Activated CD8-positive, alpha-beta memory T cell treated with anti-CD3 and anti-CD28 coated beads for 24 hours (primary cell): ENCODE measurements at places on chromosomes 12 and 14.
A peak's percentile ranks its signal among the peaks of the same experiment; 100 is the strongest.

GRCh38 chr12:31867292-31867691 is 91.9 kb upstream of the RESF1 start:
- no peak for DNase-seq

DNA sequence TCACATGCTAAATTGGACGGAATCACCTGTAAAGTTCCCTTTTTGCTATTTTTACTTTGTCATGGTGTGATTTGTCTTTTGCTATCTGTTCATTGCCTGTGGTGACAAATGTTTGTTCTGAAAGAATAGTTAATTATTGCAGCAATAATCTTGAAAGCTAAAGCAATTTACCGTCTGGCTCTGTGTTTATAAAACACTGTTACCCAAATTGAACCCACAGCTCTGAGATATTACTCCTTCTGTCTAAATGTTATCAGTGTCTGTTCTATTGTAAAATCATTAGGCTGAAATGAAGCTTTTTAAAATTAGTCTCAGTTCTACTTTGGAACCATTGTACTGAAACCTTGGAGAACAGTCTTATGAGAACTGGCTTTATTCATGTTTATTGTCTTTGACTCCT is 42.5 kb downstream of the TMX1 start:
- no peak for DNase-seq

GRCh38 chr12:20415641-20416040 is 47.3 kb downstream of the PDE3A start:
- DNase-seq, result no peak

GRCh38 chr12:114851981-114852380 is 168.0 kb upstream of the TBX3 start:
- DNase-seq, result no peak

DNA sequence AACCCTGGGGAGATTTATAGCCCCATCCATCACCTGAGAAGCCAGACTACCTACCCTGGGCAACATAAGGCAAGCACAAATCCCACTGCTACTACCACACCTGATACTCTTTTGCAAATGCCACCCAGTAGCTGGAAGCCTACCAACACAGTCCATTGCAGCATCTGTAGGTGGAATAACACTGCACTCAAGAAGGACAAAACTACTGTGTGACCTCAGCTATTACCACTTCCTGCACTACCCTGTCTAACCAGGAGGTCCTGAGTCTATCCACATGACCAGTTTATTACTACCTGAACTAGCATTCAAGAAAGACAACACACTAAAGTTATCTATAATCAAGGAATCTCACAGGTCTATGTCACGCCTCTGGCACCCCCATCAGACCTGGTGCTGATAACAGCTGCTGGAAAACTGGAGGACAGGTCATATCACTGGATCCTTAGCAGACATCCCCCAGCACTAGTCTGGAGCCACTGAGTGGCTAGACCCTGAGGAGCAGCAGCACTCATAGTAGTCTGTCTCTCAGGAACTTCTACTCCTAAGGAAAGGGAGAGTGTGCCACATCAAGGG is 2.9 kb upstream of the CLEC1A start:
- DNase-seq, result no peak

DNA sequence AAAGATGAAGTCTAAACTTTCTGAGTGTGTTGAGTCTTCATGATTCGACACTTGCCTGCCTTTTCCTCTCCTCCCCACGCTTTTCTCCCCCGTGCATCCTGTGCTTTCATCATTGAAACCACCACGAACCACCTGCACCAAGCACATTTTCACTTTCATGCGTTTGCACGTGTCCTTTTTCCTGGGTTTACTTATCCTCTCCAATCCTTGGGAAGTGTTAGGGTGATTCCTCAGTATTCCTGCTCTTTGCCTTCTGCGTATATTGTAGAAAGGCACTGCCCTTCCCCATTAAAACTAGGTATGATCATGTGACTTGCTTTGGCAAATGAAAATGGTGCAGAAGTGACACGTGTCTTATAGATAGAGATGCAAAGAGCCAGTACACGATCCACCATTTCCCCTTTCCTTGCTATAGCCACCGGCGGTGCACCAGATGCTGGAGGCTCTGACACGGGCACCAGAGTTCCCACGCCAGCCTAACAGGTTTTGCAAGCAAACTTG is 106.6 kb downstream of the BRMS1L start:
- DNase-seq, result peak; percentile 73

- no peak for DNase-seq
Measured at GRCh38 chr12:124648710-124649384, 81.4 kb upstream of the NCOR2 start.

GRCh38 chr12:116867523-116867922 is 13.7 kb downstream of the HRK start:
- DNase-seq, result no peak

- no peak for DNase-seq
Measured at GRCh38 chr12:76922866-76923265, 44.0 kb upstream of the CSRP2 start.

DNA sequence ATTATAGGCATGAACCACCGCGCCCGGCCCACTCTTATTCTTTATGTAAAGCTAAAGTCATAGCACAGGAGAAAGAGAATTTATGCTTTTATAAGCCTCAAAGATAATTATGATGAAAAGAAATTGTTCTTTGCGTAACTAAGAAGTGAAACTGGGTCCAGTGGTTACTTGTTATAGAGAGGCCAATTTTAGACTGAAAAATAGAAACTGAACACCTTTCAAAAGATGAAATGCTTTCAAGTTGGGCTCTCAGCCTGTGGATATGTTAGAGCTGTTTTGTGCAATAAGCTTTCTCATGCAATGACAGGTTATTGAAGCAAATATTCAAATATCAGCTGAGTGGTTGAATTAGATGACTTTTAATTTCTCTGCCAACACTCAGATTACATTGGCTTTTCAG is 7.9 kb downstream of the TMEM253 start:
- DNase-seq, result no peak

- DNase-seq, result no peak
Measured at GRCh38 chr12:52813885-52814709, at the start of gene KRT4. Gene KRT4, minus strand, starts transcription at chr12:52814116. Its CDS starts 58 bp downstream, at chr12:52814058.

DNA sequence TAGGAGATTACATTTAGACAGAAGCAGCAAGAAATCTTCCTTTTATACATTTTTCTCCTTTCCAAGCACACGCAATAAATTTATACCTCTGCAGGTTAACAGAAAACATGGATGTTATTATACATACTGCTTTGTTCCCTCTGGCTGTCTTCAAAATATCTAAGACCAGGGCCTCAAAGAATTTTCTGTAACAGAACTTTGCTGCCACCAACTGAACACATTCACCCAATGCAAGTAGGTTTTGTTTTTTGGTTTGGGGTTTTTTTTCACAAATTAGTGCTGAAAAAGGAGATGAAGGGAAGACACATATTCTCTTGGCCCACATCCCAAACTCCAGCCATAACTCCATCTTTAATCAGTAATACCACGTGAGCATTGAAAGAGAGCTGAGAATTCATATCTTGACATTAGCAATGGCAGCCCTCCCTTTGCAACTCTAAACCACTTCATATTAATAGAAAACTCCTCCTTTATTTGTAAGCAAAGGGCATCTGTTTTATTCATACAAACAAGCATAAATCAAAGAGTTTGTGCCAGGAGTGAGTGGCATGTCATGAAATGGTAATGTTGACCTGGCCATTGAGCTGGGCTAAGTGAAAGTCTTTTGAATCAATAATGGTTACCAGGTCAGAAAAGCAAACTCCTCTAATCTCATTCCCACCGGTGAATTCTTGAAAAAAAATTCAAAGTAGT is 150.8 kb upstream of the FSCB start:
- no peak for DNase-seq

DNA sequence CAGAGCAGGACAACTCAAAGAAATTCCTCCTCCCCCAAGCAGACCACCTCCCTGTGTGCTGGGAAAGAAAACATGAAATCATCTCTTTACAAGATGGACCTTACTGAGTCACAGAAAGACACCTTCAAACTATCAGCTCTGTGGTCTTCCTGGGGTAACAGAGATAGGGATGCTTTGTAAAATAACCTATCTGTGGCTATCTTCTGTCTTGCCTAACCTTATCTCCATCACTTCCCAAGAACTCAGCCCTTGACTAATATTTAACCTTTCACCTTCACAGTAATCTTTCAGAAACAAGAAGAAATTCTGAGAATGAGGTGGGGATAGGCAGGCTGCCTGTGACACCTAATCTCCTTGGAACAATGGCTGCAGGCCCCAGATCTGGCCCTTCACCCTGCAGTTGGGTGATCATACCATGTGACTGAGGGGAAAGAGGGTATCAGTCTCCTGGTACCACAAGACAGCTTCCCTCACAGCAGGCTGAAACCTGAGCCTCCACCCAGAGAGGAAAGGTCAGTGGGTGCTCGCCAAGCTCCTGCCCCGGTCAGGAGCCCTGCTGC is 27.4 kb upstream of the CEBPE start:
- DNase-seq, result no peak

DNA sequence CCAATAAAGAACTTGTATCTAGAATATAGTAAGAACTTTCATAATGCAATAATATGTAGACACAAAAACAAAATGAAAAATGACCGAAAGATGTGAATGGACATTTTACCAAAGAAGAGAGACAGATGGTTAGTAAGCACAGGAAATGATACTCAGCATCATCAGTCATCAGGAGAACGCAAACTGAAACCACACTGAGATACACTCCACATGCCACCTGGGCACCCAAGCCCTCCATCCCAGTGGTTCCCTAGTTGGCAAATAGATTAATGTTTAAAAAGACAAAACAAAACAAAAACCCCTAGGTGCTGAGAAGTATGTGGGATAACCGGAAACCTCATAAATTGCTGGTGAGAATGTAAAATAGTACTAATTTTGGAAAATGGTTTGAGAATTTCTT is 26.8 kb upstream of the VPS33A start:
- no peak for DNase-seq

DNA sequence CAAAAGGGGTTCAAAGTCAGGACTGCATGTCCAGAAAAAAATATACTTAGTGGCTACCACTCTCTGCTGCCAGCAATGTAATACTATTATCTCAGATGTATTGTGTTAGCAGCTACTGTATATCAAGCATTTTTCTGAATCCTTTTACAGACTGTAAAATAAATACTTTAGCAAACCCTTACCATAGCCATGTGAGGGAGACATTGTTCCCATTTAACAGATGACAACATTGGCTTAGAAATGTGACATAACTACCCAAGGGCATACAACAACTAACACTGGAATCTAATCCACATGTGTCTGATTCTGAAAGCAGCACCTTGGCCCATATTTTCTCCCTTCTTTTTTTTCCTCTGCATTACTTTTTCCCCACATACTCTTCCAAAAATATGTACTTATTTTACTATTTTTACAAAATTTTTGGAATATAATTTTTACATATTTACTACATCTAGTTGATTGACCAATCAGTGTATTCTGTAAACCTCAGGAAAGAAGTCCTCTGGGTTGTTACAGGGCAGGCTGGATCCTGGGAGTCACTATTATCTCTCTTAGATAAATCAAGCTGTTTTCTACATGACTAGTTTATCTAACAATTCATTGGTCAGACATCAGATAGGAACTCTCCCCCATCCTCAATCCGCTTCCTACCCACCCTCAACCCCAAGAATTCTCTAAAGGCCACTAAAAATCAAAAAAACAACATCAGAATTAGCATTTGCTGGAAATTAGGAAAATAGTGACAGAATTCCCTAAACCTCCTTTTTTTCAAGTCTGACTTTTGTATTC is 154.1 kb downstream of the BTG1 start:
- no peak for DNase-seq

GRCh38 chr14:68367536-68367935 is 425.3 kb downstream of the ZFP36L1 start:
- no peak for DNase-seq
